ENCODE measurements at places on chromosomes 2 and 18. TPM values are rescaled to one million over a fixed set of nuclear protein-coding genes. Genes with fewer than 3 reads are reported as not detected.
A peak's percentile ranks its signal among the peaks of the same experiment; 100 is the strongest.

INHBB gene
- total RNA-seq: 0.14 TPM

DNA sequence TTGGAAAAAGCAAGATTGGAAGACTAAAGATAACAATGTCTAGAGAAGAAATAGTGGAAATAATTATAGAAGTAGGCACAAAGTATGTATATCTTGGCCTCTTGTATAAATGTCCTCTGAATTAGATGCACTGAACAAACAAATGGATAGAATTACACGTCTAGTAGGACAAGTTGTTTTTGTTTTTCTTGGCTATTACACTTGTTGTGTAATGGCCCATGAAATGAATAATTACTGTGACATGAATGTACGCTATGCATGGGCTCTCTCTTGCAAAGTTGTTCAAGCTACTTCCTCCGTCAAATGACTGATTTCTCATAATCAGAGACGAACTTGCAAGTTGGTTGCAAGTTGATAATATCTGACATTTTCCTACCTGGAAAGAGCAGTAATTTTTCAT, 126.2 kb downstream of the PDE1A start:
- DNase-seq: no peak

DNA sequence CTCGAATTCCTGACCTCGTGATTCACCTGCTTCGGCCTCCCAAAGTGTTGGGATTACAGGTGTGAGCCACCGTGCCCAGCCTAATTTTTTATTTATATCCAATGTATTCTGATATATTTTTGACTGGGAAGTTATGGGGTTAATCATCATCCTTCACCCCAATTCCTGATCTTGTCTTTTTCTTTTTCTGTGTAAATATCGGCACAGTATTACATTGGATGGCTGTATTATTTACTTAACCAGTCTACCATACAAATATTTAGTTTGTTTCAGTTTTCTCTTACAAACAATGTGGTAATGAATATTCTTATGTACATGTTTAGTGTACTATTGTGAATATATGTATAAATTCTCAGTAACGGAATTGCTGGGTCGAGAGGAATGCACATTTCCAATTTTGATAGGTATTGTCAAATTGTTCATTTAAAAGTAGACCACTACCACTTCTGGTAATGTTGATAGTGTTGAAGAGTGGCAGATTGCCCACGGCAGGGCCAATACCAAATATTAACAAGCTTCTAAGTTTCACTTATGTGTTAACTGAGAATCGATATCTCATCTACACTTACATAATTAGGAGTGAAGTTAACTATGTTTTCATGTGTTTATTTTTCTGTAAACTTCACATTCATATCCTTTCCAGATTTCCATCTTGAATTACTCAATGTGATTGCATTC, 196.7 kb downstream of the ALPK2 start:
- no peak for DNase-seq

- no peak for DNase-seq
Observed at GRCh38 chr2:171346723-171347557, 86.8 kb downstream of the METTL8 start.

- DNase-seq: no peak
Observed at GRCh38 chr2:54480025-54480424, 23.9 kb downstream of the SPTBN1 start.

GRCh38 chr2:28134857-28135256, 244.3 kb downstream of the BABAM2 start:
- DNase-seq: no peak

GRCh38 chr18:55549474-55550104, 38.4 kb downstream of the TCF4 start:
- DNase-seq: no peak

DNA sequence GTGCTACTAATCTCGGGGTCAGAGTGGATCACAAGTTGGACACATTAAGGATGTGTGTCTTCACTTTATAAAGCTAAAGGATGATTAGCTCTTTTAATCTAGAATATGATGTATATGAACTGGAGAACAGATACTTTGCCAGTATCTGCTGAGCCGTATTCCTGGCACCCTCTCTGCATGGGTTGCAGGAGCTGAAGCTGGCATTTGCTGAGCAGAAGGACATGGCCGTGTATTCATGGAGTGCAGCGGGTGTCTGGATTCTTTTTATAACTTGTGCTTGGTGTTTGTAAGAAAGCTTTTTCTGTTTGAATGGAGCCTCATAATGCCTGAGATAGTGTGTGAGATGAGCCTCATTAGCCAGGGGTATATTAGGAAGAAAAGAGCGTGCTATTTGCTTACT, 103.9 kb upstream of the MCFD2 start:
- DNase-seq: no peak

GRCh38 chr2:207676827-207677354, 34.5 kb upstream of the CCNYL1 start:
- no peak for DNase-seq

DNA sequence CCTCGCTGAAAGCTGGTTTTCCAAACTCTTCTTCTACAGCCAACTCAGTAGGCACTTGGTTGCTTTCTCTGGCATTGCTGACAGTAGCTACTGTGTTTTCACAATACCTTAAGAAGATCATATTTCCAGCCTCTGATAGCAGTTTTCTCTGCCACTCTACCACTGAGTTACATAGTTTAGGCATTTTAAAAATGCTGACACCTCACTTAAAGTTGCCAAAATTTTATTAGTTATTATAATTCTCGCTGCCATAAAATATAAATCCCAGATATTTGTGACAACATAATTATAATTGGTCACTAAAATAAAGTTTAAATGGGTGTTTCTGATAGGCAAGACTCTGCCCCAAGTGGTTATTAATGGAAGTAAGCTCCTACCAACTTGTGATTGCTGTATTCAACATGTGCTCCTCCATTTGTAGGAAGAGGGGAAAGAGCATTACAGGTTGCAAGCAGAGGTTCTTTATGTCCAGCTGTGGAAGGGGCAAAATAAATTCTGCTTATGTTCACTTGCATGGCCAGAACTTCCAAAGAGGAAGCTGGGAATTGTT, 1202.8 kb downstream of the CNTNAP5 start:
- DNase-seq: no peak

GRCh38 chr18:27704736-27705361, 472.1 kb downstream of the CDH2 start:
- DNase-seq: no peak

- DNase-seq: peak; percentile 50
Observed at GRCh38 chr2:88159955-88160415, 10.2 kb upstream of the THNSL2 start.

DNA sequence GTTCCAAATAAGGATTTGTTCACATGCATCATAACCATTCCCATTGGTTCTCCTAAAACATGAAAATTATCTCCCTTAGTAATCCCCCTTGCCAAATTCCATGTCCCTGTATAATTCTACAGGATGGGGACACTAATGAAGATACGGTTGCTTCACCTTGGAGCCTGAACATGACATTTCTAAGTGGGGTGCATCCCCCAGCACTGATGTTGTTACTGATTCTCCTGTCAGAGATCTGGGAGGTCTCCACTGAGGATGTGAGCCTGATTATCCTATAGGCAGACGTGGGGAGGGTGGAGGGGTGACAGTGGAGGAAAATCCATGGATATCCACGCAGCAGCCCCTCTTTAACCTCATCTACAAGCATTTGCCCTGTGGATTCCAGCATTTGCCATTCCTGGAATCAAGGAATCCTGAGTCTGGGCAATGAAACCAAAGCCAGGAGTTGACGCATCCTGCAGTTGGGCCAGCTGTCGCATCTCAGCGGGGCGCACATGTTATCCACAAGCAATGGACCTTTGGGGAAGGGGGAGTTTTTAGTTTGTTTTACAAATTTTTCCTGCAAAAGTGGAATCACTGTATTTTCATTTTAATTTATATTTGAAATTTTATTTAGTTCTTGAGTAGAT, 57.3 kb downstream of the HK2 start:
- DNase-seq: no peak

DNA sequence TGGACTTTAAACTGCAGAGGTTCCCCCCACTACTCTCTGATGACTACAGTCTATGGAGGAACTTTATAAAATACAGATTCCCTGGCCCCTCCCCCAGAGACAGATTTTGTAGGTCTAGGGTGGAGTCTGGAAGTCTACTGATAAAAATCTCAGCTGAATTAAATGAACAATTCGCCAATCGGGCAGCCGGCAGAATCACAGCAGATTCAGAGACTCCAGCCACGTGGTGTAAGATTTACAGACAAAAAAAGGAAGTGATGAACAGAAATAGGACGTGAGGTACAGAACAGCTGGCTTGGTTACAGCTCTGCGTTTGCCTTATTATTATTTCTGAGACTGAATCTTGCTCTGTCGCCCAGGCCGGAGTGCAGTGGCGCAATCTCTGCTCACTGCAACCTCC, 21.4 kb upstream of the MTA3 start:
- no peak for DNase-seq

GRCh38 chr2:45794134-45794617, 142.7 kb downstream of the PRKCE start:
- DNase-seq: no peak

DNA sequence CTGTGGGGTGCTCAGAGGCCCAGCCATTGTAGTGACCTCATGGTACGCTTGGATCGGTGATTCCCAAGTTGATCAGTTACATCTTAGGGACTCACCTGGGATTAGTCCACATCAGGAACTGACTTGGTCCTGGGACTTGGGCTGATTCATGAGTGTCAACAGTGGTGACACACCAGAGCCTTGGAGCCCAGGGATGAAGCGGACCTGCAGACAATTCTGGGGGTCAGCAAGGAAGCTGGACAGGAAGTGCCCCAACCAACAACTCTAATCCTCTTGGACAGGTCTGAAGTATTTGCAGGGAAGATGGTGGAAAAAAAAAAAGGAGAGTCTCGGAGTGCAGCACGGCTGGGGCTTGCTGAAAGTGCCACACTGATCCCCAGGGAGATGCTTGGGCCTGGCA, 288.6 kb downstream of the PHLPP1 start:
- DNase-seq: no peak

- no peak for DNase-seq
Observed at GRCh38 chr2:72984172-72984671, 66.9 kb downstream of the EMX1 start.

DNA sequence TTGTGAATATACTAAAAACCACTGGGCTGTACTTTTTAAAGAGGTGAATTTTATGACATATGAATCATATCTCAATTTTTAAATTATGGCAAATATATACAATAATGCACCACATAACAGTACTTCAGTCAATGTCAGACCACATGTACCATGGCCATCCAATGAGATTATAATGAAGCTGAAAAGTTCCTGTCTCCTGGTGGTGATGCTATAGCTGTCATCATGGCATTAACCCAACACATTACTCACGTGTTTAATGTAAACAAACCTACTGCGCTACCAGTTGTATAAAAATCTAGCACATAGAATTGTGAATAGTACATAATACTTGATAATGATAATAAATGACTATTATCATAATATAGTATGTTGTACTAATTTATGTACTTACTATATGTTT, 77.6 kb upstream of the ID2 start:
- DNase-seq: no peak
